ENCODE measurements at places on chromosomes 7 and 10. TPM values are rescaled to one million over a fixed set of nuclear protein-coding genes. Genes with fewer than 3 reads are reported as not detected.

GRCh38 chr10:115092555-115093285, 445 bp upstream of the ATRNL1 start:
- DNase-seq, result no peak

- DNase-seq, result no peak
Measured at GRCh38 chr10:59814878-59815277, 61.6 kb upstream of the MRLN start.

- DNase-seq, result peak; percentile 14
Measured at GRCh38 chr10:128324058-128324827, 198.0 kb upstream of the MKI67 start.

GRCh38 chr7:91326516-91327199, 62.4 kb downstream of the FZD1 start:
- no peak for DNase-seq

- no peak for DNase-seq
Measured at GRCh38 chr7:44306606-44307005, 18.8 kb downstream of the CAMK2B start.

DNA sequence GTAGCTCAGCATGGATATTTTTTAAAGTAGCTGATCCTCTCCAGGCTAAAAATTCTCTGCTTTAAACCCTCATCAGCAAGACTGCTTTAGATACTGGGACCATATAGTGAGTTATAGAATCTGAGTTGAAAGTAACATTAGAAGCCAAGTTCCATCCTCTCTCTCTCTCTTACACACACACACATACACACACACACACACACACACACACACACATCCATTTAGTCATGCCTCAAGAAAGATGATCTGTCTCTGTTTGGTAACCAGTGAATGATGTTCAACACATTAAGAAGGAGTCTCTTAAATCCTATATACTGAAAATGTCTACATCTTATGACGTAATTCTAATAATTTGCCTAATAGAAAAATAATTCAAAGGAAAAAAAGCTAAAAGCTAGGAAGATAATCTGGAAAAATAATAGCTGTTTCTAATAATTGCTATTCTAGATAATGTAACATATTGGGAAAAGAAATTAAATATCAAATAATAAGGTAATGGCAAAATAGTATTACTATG, 16.9 kb upstream of the ATP6V0A4 start:
- DNase-seq, result no peak

DNA sequence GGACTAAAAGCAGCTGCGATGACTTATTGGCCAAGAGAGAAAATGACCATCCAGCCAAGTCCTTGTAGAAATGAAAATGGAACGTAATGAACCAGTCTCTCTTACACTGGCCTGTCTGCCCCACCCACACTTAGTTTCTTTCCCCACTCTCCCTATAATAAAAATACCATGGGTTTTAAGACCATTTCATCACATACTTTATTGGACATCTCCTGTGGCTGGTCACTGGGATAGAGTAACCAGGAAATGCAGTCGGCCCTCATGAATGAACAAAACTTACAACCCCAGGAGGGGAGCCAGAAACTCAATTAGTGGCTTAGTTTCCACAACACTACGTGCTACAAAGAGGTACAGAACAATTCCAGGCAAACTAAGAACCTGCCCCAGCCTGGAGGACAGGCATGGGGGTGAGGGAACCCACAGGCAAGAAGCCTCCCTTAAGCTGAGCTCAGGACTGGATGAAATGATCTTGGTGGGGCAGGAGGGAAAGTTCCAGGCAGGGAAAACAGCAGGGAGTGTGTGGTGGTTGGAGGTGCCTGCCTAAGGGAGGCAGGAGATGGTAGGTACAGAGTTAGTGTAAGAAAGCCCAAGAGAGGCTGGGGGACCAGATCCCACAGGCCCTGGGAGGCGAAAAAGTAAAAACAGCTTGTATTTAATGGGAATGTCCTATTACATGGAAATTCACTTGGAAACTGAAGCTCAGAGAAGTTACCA, 29.6 kb downstream of the MKI67 start:
- no peak for DNase-seq

- DNase-seq, result no peak
Measured at GRCh38 chr7:16651396-16652239, 5.6 kb downstream of the BZW2 start.

DNA sequence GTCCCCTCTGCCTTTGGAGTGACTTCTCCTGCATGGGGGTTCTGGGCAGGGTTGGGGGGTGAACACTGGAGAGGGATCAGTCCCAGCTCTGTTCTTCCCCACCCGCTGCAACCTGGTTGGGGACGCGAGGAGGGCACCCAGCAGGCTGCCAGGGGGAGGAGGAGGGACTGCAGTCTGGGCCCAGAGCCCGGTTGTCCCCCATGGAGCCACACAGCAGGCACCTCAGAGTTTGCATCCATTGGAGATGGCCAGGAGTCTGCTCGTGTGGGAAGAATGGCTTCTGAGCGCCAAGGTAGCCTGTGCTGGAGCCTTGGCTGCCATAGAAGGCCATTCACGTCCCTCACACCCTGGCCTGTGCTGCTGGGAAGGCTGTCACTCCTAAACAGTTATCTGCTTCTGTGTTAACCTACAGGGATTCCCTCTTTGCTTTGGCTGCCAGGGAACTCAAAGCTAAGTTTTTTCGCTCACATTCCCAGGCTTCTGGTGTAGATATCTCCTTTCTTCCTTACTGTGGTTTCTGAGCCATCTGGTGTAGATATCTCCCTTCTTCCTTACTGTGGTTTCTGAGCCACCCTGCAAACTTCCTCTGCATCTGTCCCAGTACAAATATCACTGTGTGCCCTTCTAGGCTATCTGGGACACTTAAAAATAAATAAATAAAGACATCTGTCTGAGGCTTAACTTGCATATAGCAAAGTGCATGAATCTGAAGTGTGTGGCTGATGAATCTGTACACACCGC, 133.7 kb downstream of the LHPP start:
- no peak for DNase-seq

DNA sequence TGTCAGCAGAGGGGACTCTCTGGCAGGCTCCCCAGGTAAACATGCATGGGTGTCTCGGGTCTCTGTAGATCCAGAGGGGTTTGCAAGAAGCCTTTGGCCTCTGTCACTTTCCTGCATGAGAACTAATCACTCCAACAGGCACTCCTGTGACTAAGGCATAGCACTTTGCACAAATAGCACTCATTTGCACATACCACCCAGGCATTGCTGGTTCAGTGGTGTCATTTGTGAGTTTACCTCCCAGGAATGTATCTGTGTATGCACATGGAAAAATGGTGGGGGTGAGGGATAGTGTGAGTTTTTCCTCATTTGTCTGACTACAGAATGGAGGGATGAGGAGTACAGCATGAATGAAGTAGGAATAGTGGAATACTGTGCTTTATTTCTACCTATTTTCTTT, 39.5 kb downstream of the CNNM1 start:
- no peak for DNase-seq

GRCh38 chr7:138911007-138911406, 70.2 kb downstream of the KIAA1549 start:
- no peak for DNase-seq

DNA sequence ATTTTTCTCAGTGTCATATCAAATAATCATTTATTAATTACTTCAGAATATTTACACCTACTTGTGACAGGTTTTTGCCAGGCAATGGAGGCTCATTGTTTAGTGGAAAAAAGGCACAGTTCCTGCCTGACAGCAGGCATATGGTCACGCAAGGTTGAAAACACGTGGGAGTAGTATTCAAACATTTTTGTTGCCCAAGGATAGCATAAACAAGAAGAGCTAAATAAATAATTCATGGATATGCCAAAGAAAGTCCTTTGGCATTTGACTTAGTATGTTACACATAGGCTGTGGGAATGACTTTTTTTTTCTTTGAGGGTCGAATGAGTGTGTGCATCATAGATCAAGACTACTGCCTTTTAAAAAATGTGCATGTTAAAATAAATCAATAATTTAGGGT, 120.5 kb upstream of the SEMA3E start:
- no peak for DNase-seq

GRCh38 chr7:69690329-69690728, 92.1 kb downstream of the AUTS2 start:
- DNase-seq, result no peak

DNA sequence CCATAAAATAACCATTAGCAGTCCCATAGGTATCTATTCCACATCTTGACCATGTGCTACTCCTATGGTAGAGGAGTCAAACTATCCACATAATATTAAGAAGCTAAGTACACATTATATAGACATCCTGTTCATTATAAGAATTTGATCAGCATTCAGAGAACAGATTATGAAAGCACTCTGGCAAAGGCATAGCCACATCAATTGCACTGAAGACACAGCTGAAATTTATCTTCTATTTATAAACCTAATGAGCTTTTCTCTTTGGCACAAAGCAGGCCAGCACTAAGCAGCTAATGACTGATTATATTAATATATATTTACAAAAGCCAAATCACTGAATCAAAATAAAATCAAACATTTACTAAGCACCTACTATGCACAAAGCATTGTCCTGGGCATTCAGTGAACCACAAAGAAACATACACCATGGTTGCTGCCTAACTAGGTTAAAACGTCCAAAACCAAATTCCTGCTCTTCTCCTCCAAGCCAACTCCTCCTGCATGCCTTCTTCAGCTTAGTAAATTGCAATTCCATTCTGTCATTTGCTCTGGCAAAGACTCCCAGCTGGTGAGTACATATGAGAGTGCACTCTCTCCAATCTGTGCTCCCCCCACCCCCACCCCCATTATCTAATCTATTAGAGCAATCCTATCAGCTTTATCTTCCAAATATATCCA, 122.6 kb upstream of the ASAH2 start:
- DNase-seq, result no peak

- DNase-seq, result no peak
Measured at GRCh38 chr7:155917836-155918430, 105.7 kb upstream of the SHH start.

- DNase-seq, result peak; percentile 45
Measured at GRCh38 chr7:93949423-93949822, 27.9 kb downstream of the GNG11 start.

- DNase-seq, result no peak
Measured at GRCh38 chr10:79936625-79937615, 12.0 kb downstream of the SFTPD start.

DNA sequence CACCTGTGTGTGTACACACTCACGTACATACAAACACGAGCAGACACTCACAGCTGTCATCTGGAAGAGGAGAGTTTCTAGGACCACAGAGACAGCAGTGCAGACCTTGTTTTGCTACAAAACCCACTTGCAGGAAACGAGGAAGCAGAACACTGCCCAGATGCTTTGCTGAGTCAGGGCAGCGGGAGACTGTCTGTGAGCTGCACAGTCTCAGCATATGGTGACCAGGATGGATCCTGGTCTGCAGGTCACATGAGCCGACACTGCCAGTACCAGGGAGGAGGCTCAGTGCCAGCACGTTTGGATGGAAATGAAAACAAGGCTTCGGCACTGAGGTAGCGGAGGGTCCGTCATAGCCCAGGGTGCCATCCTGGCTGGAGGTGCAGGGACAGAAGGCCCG, 117.6 kb upstream of the DPP6 start:
- DNase-seq, result no peak

ARHGEF35 gene
- polyA plus RNA-seq, result 0.71 TPM

CAMK2G gene
- polyA plus RNA-seq, result 22.8 TPM

PRKCQ gene
- 3.6 TPM for polyA plus RNA-seq

GNGT1 gene
- not detected for polyA plus RNA-seq

PLPP4 gene
- polyA plus RNA-seq, result not detected

SPDYE5 gene
- not detected for polyA plus RNA-seq

GDF2 gene
- not detected for polyA plus RNA-seq

ASB10 gene
- polyA plus RNA-seq, result not detected
